ENCODE measurements at places on chromosomes 6 and 20.
A peak's percentile ranks its signal among the peaks of the same experiment; 100 is the strongest.

DNA sequence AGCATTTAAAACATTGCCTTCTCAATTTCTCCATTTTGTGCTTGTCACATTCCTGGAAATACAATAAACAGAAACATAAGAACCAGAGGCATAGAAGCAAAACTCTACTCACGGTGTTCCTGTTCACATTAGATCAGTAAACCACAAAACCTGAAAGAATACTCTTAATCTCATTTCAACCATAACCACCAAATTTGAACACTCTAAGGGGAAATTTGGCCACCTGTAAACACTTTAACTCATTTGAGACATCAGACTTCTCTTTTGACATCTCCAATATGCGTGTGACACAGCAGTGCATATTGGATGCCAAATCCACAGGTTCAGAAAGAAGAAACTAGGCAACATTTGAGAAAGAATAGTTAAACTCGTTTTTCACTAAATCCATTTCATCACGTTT, 153.8 kb upstream of the IRAK1BP1 start:
- DNase-seq = no peak

- no peak for DNase-seq
These were observed 41.5 kb upstream of the ECI2 start for GRCh38 chr6:4176907-4177306.

DNA sequence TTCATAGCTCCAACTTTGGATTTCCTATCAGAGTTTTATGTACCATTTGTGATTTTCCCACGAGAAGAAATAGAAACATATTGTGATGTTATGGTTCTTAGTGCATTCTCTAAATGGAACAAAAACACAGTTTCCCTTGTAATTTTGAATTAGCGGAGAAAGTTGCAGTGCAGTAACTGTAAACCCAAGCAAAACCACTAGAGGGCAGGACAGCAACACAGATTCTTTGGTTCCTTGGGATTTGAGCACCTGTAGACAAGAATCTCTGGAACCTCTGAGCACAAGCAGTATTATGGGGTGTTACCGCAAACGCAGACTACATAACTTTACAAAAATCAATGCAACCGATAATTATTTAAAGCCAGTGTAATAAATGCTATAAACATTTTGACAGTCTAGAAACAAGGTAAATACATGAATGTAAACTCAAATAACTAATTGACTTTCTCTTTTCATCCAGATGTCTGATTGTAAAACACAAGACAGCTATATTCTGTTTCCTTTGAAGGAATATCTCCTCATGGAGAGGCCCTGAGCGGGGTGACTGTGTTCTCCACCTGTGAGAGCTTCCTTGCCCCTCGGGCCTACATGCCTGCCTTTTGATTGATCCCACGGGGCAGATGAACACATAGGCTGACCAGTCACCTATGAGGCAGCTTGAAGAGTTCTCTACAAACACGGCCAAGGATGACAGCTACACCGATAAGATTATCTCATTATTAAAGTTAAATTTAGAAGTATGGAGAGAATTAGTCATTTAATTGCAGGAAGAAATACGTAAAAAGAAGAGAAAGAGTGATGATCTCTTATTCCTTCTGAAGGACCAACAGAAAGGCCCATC, 67.5 kb upstream of the COL21A1 start:
- no peak for DNase-seq

- no peak for DNase-seq
These were observed 51.1 kb downstream of the TBC1D7 start for GRCh38 chr6:13277231-13277630.

DNA sequence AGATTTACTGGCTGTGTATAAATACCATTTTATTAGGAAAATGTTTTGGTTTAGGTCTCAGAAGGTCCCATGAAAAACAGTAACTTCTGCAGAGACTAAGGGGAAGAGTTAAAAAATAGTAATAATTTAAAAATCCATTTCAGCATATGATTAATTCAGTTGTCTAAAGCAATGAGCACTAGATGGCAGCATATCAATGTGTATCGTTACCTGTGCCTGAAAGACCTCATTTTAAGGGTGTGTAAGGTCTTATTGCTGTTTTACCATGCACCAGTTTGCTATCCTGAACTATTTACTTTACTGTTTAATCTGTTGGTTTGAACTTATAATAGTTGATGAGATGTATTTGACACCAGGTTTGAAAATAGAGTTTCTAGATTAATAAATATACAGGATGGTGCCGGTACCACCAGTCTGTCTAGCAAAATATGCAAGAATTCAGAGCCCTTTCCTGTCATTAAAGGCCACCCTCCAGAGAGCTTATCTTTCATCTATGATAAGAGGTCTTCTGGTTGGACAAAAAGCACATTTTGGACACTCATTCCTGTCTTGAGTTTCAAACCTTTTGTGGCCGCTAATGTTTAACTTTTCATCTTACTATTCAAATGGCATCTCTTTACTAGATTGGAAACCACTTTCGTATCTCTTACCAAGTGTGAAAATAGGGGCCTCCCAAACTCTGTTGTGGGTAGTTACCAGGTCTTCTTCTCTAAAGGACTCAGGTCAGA, 8.9 kb upstream of the AHI1 start:
- no peak for DNase-seq

DNA sequence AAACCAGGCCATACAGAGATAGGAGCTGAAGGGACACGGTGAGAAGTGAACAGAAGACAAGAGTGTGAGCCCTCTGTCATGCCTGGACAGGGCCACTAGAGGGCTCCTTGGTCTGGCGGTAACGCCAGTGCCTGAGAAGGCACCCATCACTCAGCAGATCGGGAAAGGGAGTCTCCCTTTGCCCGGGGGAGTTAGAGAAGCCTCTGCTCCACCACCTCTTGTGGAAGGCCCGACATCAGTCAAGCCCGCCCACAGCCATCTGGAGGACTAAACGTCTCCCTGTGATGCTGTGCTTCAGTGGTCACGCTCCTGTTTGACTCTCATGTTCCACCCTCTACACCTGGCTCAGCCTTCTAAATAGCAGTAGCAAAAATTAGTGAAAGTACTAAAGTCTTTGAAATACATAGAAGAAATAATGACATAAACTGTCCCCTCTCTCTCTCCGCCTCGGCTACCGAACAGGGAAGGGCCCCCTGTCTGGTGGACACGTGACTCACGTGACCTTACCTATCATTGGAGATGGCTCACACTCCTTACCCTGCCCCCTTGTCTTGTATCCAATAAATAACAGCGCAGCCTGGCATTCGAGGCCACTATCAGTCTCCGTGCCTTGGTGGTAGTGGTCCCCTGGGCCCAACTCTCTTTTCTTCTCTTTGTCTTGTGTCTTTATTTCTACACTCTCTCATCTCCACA, 66.7 kb downstream of the RPP21 start:
- peak; percentile 14 for DNase-seq

- DNase-seq = no peak
These were observed 135.2 kb upstream of the PRL start for GRCh38 chr6:22432060-22432459.

DNA sequence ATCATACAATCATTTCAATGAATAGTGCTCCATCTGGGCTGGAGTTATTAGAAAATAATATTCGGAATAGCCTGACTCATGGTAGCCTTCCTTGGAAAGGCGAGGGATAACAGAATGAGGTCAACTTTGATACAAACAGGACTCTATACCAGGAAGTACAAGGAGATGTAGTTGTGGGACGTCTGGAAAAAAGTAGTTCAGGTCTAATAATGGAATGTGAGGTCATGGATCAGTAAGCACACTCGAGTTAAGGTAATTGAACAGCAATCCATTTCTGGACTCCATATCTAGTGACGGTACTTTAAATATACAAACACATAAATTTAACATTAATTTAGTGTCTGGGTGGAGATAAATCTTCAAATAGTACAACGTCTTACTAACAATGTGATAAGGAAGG, 1204.0 kb upstream of the ADGRB3 start:
- no peak for DNase-seq

- DNase-seq = no peak
These were observed 131.1 kb upstream of the HSF2 start for GRCh38 chr6:122268394-122268793.

- DNase-seq = no peak
These were observed 140.7 kb downstream of the ZMYND8 start for GRCh38 chr20:47215653-47216397.

DNA sequence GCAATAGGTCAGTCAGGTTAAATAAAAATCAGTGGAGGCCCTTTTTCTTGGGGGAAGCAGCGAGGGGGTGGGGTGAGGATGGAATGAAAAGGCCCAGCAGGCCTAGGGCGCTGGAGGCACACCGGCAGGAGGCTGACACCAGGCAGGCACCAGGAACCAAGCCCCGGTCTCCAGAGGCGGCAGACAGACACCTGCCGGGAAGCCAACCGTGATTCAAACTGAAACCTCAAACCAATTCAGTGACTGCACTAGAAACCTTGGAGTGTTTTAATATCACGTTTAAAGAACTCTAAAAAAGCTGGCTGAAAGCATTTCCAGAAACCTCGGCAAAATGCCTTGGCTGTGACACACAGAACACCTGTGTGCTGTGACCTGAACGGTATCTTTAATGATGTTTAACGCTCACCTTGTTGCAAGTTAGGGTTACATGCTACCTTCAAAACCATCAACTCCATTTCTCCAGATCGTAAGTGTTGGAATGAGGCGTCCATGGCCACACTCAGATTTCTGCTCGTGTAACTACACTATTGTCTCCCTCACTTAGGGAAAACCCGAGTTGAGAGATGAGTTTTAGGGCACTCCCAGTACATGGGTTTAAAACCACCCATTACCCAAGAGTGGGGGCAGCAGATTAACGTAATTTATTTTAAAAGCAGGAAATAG, 27.2 kb downstream of the DIDO1 start:
- DNase-seq = no peak

GRCh38 chr6:136736281-136736960, 55.9 kb downstream of the MAP3K5 start:
- DNase-seq = no peak

DNA sequence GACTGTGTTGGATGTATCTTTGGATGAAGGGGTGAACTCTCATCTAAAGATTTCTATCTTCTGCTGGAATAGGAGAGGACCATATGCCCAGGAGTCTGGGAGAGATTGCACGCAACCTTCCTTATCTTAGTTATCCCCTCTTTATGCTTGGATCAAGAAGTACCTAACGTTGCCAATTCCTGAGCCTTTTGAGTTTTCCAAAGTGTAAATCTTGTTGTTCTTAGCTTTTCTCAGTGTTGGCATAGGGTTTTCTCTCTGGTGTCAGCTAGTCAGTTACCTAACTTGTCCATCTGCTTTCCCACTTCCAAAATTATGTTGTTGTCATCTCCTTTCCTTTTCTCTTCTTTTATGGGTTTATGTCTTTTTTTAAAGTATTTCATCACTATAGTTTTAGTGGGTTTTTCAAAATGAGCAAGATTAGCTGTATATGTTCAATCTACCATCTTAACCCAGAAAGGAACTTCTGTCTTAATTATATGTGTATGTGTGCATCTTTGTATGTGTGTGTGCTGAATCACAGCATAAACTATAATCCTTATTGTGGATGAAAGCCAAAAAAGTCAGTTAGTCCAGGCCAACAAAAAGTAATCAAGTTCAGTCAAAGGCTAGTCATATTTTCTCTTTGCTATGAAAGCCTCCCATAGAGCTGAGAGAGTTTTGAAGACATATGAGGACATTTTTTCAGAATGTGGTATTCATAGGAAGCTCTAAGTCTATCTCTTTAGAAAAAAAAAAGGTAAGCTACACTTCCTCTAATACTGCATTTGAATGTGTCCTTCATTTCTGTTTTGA, 72.1 kb downstream of the KHDC1L start:
- DNase-seq = no peak

- DNase-seq = no peak
These were observed 173.2 kb downstream of the PDE7B start for GRCh38 chr6:136024711-136025110.

- DNase-seq = no peak
These were observed 8.2 kb upstream of the PPP1R3G start for GRCh38 chr6:5076931-5077330.

DNA sequence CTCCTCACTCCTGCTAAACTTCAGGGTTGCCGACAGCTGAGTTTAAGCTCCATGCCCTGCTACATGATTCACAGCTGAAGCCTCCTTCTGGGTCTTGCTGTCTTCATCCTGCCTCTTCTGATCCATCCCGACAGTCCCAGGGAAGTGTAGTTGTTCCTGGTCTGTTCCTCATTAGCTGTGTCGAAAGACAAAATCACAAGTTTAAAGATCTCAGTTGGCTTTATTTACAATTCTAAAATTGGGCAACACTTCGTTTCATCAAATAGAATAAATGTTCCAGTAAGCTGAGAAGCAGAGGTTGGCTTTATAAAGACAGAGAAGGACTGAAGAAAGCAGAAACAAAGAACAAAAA, 4.1 kb upstream of the SLC2A10 start:
- no peak for DNase-seq

GRCh38 chr6:26056583-26057350, 30.5 kb upstream of the HFE start:
- DNase-seq = no peak

- DNase-seq = no peak
These were observed 174.9 kb upstream of the C6orf118 start for GRCh38 chr6:165484178-165484889.

DNA sequence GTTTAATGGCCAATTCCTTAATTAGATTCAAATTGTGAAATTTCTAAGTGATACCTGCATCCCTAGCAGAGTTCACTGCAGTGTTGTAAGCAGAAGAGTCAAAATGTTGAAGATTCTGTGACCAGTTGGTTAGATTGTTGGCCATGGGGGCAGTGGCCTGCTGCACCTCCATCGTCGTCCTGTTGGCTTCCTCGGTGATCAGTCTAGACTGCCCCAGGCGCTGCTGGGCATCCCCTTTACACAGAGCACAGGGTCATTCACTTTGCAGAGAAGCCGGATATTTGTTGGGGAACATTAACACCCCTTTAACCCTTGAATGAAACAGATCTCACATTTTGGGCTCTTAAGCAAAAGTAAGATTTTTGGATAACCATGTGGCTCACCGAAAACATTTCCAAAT, 60.7 kb downstream of the FAM229B start:
- DNase-seq = no peak

- no peak for DNase-seq
These were observed 340.5 kb upstream of the SYNCRIP start for GRCh38 chr6:85983032-85983659.

GRCh38 chr20:44965651-44966029, 672 bp upstream of the STK4 start:
- DNase-seq = no peak

DNA sequence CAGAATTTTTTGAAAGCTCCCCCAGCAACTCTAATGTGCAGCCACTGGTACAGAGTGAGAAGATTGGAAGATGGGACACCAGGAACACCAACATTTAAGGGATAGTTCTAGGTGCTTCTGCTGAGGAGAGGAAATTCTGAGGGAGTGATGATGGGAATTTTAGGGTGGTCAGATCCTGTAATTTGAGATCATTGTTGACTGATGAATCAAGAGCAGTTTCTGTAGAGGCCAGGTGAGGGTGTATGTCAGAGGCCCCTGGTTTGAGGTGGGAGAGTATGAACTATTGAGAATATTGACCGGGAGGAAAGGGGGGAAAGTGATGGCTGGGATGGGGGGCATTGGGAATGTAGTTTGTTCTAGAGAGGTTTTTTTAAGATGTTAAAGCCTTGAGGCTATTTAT, 47.2 kb downstream of the PTPRA start:
- no peak for DNase-seq

- no peak for DNase-seq
These were observed 42.1 kb upstream of the MDFI start for GRCh38 chr6:41596096-41596685.

GRCh38 chr20:1015181-1015580, 13.1 kb upstream of the RSPO4 start:
- DNase-seq = no peak

Data from activated naive CD8-positive, alpha-beta T cell treated with anti-CD3 and anti-CD28 coated beads, Interleukin-2, amount 50 U/mL, for 16 hours (primary cell).